Right ventricle myocardium inferior (tissue), 1 donor: ENCODE measurements at places on chromosomes 5 and 9. TPM values are rescaled to one million over a fixed set of nuclear protein-coding genes. Genes with fewer than 3 reads are reported as not detected.

Gene C6
- 73.3 TPM for total RNA-seq

Gene PRDM9
- total RNA-seq = not detected

Gene PCAT7
- not detected for total RNA-seq

Gene NKD2
- 4.4 TPM for total RNA-seq

Gene SLC4A9
- not detected for total RNA-seq

Gene UNC13B
- 27.4 TPM for total RNA-seq

Gene GZMA
- 1.7 TPM for total RNA-seq

Gene FBXW5
- 143 TPM for total RNA-seq

Gene B4GALT1
- 43.6 TPM for total RNA-seq

Gene NEUROG1
- not detected for total RNA-seq

Gene PCDHGA9
- total RNA-seq = 4.2 TPM

Gene BAAT
- not detected for total RNA-seq

Gene JMY
- total RNA-seq = 9.0 TPM

Gene LIX1
- total RNA-seq = not detected

Gene DIRAS2
- total RNA-seq = not detected
